NCI-H1092 treated with DMSO at 0.1 percent for 48 hours (cell line): ENCODE measurements at places on chromosomes 6 and 20.

GRCh38 chr6:116579143-116579542, 7.8 kb downstream of the RWDD1 start:
- DNase-seq = no peak

DNA sequence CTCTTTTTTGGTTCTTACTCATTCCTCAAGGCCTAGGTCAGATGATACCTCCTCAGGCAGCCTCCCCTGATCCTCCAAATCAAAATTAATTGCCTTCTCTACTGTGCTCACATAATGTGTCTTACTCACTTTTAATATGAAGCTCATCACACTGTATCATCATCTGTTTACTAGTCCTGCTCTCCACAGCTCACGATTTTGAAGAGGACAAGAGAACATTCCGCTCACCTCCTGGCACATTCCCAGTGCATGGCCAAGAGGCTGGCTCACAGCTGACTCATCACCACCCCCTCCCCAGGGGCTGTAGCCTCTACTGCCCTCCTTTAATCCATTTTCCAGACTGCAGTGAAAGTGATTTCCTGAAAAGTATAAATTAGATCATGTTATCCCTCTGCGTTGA, 133.1 kb downstream of the ALDH8A1 start:
- DNase-seq = no peak

GRCh38 chr20:32580970-32581838, 3.9 kb downstream of the NOL4L start:
- DNase-seq = no peak

DNA sequence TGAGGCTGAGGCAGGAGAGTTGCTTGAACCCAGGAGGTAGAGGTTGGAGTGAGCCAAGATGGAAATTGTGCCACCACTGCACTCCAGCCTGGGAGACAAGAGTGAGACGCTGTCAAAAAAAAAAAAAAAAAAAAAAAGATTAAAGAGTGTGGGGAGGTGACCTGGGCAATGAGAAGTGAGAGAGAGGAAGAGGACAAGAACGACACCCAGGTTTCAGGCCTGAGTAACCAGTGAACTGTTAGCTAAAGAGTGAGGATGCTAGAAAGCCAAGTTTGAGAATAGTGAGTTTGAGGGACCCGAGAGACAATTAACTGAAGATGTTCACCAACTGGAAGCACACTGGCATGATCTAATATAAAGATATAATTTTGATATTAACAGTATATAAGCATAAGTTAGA, 85.4 kb upstream of the TNFAIP3 start:
- DNase-seq = no peak

DNA sequence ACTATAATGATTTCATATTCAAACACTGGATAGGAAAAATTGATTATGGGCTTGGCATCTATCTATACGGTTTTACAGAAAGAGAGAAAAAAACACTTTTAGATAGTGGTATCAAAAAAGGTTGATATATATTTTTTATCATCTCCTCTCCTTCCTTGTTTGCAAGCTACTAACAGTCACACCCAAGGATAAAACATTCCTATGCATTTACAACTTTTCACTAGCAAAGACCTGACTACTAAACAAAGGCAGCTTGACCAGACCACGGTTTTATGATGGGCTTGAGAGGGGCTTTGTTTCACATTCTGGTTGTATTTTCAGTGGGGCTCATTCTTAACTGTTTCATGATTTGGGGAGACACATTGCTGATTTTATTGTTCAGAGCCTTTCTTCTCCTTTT, 477.6 kb upstream of the CITED2 start:
- DNase-seq = no peak

- DNase-seq = no peak
Measured at GRCh38 chr6:43877463-43878126, 107.6 kb downstream of the VEGFA start.

DNA sequence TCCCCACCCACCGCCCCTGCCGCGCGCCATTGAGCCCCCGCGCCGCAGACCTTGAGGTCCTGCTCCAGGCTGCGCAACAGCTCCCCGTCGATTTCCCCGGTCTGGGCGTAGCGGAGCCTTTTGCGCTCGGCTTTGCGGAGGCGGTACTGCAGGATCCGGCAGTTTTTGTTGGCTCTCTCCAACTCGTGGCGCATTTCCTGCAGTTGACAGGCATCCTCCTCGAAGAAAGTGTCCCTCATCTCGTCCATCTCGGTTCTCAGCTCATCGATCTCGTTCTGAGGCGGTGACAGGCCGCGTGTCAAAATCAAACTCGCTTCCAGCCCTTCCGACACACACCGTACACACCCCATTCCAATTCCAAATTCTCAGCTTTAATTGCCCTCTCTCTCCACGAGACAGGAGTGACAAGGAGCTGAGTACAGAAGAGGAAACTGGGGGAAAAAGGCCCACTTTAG, 4.3 kb downstream of the MTCL3 start:
- peak; percentile 19 for DNase-seq

DNA sequence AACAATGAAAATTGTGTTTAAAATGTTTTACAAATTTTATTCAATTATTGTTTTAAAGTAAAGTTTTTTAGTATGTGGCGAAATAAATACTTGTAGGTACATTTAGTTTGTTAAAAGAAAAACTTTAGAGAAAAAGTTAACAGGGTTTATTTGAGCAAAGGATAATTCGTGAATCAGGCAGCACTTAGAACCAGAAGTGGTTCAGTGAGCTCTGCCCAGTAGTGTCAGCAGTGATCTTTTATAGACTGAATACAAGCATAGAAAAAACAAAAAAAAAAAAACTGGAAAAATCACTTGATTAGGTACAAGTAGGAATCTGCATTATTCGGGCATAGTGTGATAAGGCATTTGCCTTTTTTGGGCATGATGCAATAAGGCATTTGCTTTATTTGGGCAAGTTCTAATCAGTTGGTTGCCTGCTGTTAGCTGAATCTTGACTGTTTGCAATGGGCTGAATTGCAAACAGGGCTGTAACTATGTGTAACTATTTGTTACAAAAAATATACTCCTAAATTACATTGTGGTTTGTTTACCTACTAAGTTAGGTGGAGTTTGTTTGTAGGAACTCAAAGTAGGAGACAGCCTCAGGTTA, 122.9 kb upstream of the MMS22L start:
- DNase-seq = no peak

DNA sequence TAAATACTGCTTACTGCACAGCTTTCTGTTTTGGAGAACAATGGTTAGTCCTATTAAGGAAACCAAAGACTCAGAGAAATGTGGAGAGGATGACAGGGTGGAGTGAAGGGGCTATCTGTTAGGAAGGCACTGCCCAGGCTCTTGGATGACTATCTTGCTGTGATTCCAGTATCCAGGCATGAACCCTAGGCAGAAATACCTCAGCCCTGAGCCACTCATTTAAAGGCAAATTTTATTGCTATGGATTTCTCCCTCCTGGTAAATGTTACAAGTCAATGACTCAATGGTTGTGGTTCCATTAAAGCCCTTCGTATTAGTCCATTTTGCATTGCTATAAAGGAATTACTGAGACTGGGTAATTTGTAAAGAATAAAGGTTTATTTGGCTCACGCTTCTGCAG, 25.9 kb downstream of the ADGRF4 start:
- no peak for DNase-seq

- DNase-seq = no peak
Measured at GRCh38 chr20:19849341-19850197, 91.5 kb downstream of the RIN2 start.

GRCh38 chr20:916125-916799, at the start of gene ANGPT4:
Gene ANGPT4, minus strand, starts transcription at chr20:916334. Its CDS starts 120 bp downstream, at chr20:916214.
- DNase-seq = no peak

GRCh38 chr6:42046464-42047212, 3.7 kb upstream of the TAF8 start:
- no peak for DNase-seq

- no peak for DNase-seq
Measured at GRCh38 chr6:151043944-151044343, 178.4 kb downstream of the MTHFD1L start.

DNA sequence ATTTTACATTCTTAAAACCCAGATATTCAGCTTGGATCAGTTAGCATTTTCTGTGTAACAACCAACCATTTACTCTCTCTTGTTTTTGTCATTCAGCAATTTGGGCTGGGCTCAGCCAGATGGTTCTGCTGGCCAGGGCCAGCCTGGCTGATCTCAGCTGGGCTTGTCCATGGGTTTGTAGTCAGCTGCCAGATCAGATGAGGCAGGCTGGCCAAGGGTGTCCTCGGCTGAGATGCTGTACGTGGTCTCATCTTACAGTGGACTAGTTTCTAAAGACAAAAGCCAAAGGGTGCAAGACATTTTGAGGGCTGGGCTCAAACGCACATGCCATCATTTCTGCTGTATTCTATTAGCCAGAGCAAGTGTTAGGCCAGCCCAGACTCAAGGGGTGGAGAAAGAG, 16.0 kb upstream of the FAM210B start:
- no peak for DNase-seq

DNA sequence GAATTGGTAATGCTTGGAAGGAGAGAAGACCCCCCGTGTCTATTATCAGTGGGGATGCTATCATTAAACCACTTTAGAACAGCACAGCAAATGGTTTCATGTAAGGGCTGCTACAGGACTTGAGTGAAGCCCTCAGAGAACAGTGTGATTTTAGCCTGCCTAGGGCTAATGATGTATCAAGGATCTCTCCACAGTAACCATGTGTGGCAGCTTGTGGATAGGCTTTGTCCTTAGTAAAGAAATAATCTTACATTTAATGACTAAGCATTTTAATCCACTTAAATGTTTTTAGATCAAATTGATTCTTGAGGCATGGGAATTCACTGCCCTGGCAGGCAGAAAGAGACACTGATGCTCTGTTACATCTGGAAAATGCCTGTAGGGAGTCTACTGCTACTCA, 495.1 kb downstream of the NKAIN2 start:
- peak; percentile 2 for DNase-seq

DNA sequence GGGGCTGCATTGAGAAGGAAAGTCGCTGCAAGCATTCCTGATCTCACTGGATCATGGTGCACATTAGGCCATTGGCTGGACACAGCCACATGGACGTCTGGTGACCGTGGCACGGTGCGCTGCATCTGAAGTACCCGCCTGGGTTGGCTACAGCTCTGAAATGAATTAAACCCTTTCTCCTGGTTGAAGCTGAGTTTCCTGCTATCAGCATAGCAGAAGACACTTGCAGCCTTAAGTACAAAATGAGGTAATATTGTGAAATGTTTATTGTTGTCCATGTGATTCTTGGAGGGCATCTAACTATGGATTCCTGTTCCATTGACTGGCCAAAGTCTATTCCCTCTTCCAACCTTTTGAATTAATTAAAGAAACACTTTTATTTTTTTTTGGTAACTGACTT, 89.8 kb upstream of the ADTRP start:
- no peak for DNase-seq

DNA sequence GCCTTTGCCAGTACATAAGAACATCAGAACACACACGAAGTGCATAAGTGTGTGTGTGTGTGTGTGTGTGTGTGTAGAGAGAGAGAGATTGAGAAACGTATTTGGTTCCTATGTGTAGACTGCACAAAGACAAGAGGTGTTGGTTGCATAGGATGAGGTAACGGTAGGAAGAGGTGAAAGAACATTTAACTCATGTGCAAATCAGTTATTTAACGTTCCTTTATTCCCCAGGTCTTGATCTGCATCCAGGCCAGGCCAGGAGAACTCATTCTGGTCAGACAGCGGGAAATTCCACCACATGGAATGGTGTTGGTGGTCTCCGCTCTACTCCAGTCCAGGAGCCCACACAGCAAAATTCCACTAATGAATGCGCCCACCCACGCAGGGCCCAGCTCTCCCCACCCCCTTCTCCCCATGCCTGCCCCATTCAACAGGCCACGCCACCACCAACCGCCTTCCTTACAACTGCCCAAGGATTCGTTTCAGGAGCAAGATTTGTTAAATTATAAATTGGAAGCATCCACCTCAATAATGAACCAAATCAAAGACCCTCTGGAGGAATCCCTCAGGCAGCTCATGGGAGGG, 86.8 kb downstream of the CLIC5 start:
- no peak for DNase-seq

DNA sequence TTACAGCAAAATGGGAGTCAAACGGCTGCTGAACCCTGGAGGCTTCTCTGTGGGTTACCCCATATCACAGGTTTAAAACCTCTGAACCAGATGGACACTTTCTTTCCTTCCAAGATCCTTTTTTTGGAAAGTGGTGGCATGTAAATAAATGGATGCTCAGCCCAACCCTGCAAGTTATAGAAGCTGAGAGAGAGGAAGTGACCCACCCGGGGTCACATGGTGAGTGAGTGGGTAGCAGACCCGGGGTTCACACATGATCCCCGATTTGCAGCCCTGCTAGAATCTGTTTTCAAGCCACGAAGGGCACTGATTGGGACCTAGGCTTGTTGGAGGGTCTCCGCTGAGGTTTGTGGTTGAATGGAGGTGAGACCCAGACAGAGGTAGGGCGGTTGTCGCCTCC, 32.0 kb downstream of the SIRPA start:
- no peak for DNase-seq

GRCh38 chr6:14429396-14429795, 311.8 kb downstream of the CD83 start:
- DNase-seq = no peak

DNA sequence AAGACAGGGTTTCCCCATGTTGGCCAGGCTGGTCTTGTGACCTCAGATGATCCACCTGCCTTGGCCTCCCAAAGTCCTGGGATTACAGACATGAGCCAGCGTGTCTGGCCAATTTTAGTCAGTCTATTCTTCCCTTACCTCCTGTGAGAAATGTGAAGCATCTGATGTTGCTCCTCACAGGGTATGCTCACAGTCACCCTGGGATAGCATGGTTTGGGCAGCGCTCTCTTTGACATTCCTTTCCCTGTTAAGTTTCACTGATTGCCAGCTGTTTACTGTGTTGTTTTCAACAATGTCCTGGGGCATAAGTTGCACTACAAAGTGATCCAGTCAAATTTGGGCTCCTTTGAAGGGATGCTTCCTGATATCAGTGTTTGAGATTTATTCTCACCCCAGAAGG, 13.1 kb downstream of the CDC5L start:
- DNase-seq = no peak

DNA sequence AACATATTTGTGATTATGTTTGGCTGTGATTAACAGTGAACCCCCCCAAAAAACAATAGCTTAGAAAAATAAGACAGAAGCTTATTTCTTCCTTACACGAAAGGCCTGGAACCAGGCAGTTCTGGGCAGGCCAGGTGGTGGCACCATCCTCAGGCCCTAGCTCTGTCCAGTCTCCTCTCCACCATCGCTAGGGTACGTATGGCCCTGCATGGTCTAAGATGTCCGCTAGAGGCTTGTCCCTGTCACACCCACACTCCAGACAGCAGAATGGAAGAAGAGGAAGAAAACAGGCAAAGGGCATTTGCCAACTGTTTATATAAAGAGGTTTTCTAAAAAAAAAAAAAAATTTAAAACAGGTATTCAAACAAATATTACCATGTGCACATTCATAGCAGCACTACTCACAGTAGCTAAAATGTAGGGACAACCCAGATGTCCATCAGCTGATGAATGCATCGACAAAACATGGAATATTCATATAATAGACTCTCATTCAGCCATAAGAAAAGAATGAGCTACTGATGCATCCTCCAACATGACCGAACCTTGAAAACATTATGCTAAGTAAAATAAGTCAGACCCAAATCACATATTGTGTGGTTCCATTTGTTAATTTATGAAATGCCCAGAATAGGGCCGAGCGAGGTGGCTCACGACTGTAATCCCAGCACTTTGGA, 6.7 kb downstream of the TGM3 start:
- no peak for DNase-seq

GRCh38 chr20:1964061-1964460, 29.8 kb downstream of the PDYN start:
- DNase-seq = no peak

- no peak for DNase-seq
Measured at GRCh38 chr6:73460056-73460455, 1.5 kb upstream of the MTO1 start.

GRCh38 chr6:373773-374724, 17.5 kb upstream of the IRF4 start:
- no peak for DNase-seq
